ENCODE measurements at places on chromosomes 3 and 15.

DNA sequence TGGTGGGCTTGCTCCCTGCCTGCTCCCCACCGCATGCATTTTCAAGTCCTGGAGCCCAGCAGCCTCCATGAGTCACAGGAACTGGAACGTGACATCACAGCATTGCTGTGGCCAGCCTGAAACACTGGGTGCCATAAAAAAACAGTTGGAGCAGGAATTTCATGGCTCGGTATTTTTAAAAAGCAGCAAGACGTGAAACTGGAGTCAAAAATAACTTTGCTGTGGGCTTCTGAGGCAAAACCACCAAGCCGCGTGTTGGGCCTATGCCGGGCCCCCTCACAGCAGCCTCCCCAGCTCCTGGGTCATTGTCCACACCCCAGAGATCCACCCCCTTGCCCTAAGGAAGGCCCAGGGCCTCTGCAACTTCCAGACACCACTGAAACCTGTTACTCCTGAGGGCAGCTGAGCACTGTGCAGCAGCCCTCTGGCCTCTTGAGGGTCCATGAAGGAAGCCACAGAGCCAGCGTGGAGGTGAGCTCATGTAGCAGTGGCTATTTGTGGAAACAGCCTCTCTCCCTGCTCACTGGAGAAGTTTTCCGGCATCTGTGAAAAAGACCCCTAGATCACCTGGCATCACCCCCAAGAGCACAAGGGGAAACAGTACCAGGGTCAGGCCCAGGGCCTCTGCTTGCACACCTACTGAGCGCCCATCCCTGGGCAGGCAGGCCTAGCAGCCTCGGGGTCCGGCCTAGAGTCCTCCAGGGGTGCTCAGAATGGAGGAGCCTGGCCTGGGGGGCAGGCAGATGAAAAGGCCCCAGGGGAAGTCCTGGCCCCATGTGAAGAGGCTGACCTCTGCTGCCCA, 34.0 kb upstream of the DUSP7 start:
- no peak overlapping the region for H3K4me3 ChIP-seq
- no peaks in the 10 kb centered on the region for H3K4me1 ChIP-seq
- peaks cover 18% of the 10 kb centered on the region for H3K36me3 ChIP-seq
- H3K27ac ChIP-seq = no peak overlapping the region
- DNase-seq = no peak

GRCh38 chr3:184335661-184336546, 1.5 kb upstream of the FAM131A start:
- no peaks in the 10 kb centered on the region for H3K4me1 ChIP-seq
- H3K27me3 ChIP-seq = no peaks in the 10 kb centered on the region
- H3K4me3 ChIP-seq = peak overlapping the region; percentile 93
- DNase-seq = peak; percentile 92
- H3K36me3 ChIP-seq = peaks cover 42% of the 10 kb centered on the region

GRCh38 chr15:66882251-66883020, 180.4 kb downstream of the SMAD6 start:
- H3K36me3 ChIP-seq = peaks cover 6% of the 10 kb centered on the region
- DNase-seq = no peak
- H3K27me3 ChIP-seq = no peaks in the 10 kb centered on the region
- no peak overlapping the region for H3K27ac ChIP-seq
- no peak overlapping the region for H3K4me3 ChIP-seq
- no peaks in the 10 kb centered on the region for H3K4me1 ChIP-seq

DNA sequence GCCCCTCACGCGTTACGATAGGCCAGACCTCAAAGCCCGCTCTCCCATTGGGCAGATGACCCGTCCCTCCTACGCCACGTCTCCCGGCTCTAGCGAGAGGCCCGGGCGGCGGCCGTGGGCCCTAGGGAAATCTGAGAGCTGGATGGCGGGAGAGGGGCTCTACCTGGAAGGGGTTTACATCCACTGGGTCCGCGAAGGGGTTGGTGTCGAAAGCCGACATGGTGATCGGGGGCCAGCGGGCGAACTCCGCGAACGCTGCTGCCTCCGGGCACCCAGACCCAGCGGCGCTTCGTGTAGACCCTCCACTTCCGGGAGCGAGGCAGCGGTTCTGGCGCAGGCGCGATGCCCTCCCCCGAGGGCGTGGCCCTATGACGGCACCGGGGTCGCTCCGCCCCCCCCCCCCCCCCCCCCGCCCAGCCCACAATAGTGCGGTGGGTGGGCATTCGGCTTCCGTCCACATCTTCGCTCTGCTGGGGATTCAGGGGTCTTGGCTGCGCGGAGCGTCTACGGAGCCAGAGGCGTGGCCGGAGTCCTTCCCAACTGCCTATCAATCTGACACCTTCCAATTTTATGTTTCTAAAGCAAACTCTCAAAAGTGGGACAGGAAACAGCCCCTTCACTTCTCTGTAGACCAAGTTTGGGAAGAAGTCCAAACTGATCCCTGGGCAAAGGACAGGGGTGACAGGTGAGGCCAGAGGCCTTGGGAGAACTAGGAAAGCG, at the start of gene SCAMP2:
TSS of gene SCAMP2 (minus strand) at position 330 of the 720 bp plus-strand sequence. CDS start at position 220, 110 bp downstream.
- H3K27me3 ChIP-seq = no peaks in the 10 kb centered on the region
- peak within 1 kb of the TSS; percentile 92 for H3K4me3 ChIP-seq
- DNase-seq = peak; percentile 98
- no peaks in the 10 kb centered on the region for H3K4me1 ChIP-seq
- no peak within 1 kb of the TSS for H3K27ac ChIP-seq

GRCh38 chr3:15976524-15976923, 178.7 kb upstream of the ANKRD28 start:
- H3K4me1 ChIP-seq = no peaks in the 10 kb centered on the region
- no peaks in the 10 kb centered on the region for H3K27me3 ChIP-seq
- no peak overlapping the region for H3K27ac ChIP-seq
- H3K36me3 ChIP-seq = no peaks in the 10 kb centered on the region
- no peak for DNase-seq
- H3K4me3 ChIP-seq = no peak overlapping the region

- H3K36me3 ChIP-seq = peaks cover 2% of the 10 kb centered on the region
- no peaks in the 10 kb centered on the region for H3K27me3 ChIP-seq
- H3K4me1 ChIP-seq = peaks cover 4% of the 10 kb centered on the region
- DNase-seq = peak; percentile 38
Measured at GRCh38 chr15:63210151-63211091, 21.0 kb downstream of the RAB8B start.

DNA sequence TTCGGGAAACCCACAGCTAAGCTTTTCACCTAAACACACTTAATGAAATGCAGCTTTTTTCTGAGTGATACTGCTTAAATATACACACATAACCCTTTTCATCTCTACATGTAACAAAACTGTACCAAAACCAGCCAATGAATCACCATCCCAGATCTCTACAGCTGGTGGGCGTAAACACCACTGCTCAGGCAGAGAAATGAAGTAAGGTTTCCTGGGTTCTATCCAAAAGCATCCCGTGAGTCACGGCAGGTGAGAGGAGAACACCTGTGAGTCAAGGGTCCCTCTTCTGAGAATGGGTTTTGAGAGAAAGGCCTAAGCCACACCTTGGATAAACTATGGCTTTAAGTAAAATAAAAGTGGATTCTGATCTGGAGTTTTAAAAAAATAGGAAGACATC, 2.6 kb downstream of the CLDN1 start:
- no peaks in the 10 kb centered on the region for H3K36me3 ChIP-seq
- H3K27ac ChIP-seq = no peak overlapping the region
- no peaks in the 10 kb centered on the region for H3K27me3 ChIP-seq
- DNase-seq = no peak
- H3K4me3 ChIP-seq = no peak overlapping the region
- peaks cover 3% of the 10 kb centered on the region for H3K4me1 ChIP-seq

GRCh38 chr3:13254028-13254951, 165.8 kb downstream of the NUP210 start:
- H3K27me3 ChIP-seq = no peaks in the 10 kb centered on the region
- H3K36me3 ChIP-seq = no peaks in the 10 kb centered on the region
- no peaks in the 10 kb centered on the region for H3K4me1 ChIP-seq

DNA sequence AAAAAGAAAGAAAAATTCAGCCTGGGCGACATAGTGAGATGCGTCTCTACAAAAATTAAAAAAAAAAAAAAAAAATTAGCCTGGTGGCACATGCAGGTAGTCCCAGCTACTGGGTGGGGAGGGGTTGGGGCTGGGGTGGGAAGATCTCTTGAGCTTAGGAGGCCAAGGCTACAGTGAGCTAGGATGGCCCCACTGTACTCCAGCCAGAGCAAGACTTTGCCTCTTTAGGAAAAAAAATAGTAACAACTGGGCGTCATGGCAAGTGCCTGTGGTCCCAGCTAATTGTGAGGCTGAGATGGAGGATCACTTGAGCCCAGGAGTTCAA, 23.9 kb upstream of the PPP4R2 start:
- no peaks in the 10 kb centered on the region for H3K27me3 ChIP-seq
- H3K36me3 ChIP-seq = no peaks in the 10 kb centered on the region
- no peak overlapping the region for H3K4me3 ChIP-seq
- no peaks in the 10 kb centered on the region for H3K4me1 ChIP-seq
- DNase-seq = no peak
- no peak overlapping the region for H3K27ac ChIP-seq

- DNase-seq = no peak
- no peak overlapping the region for H3K4me3 ChIP-seq
- peaks cover 72% of the 10 kb centered on the region for H3K36me3 ChIP-seq
- H3K4me1 ChIP-seq = no peaks in the 10 kb centered on the region
- no peaks in the 10 kb centered on the region for H3K27me3 ChIP-seq
- H3K27ac ChIP-seq = no peak overlapping the region
Measured at GRCh38 chr3:48269592-48269991, 28.7 kb downstream of the ZNF589 start.

DNA sequence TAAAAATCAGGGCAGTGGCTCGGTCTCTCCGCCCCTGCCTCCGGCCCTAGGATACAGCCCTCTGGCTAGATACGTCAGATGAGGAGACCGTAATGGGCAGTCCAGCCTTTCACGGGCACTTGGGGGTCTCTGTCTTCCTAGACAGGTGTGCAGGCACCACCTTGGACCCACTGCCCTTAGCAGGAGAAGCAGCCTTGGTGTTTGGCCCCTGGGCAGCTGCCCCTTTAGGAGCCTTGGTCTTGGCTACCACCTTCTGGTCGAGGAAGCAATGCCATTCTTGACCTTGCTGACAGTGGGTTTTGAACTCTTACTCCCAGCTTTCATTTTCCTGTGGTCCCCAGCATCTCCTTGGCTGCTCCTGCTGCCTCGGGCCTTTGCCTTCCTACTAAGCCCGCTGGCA, 149.7 kb upstream of the FRMD4B start:
- no peaks in the 10 kb centered on the region for H3K27me3 ChIP-seq
- no peaks in the 10 kb centered on the region for H3K4me1 ChIP-seq
- H3K36me3 ChIP-seq = no peaks in the 10 kb centered on the region
- H3K27ac ChIP-seq = no peak overlapping the region
- peak; percentile 30 for DNase-seq

DNA sequence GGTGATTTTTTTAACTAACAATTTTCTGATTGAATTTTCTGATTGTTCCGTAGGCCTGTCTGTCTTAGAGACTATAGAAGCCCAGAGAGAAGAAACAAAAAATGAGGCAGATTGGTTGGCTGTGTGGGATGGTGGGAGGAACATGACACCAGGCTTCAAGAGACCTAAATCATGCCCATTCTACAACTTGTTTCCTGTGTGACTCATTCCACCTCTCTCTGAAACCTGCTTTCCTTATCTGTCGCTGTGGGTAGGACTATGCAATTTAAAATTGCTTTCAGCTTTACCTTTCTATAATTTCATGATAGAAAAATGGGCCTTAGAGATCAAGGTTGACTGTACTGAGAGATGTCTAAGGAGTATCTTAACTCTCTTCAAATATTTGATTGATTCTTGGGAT, 44.5 kb downstream of the OXNAD1 start:
- H3K4me3 ChIP-seq = no peak overlapping the region
- H3K4me1 ChIP-seq = no peaks in the 10 kb centered on the region
- H3K27ac ChIP-seq = no peak overlapping the region
- peaks cover 10% of the 10 kb centered on the region for H3K36me3 ChIP-seq
- no peak for DNase-seq
- no peaks in the 10 kb centered on the region for H3K27me3 ChIP-seq

GRCh38 chr3:173467501-173467900, 70.0 kb downstream of the NLGN1 start:
- no peak for DNase-seq
- no peaks in the 10 kb centered on the region for H3K36me3 ChIP-seq
- H3K27ac ChIP-seq = no peak overlapping the region
- no peak overlapping the region for H3K4me3 ChIP-seq

GRCh38 chr3:31234145-31234544, 298.6 kb upstream of the STT3B start:
- H3K4me3 ChIP-seq = no peak overlapping the region
- no peak for DNase-seq
- H3K27ac ChIP-seq = no peak overlapping the region
- no peaks in the 10 kb centered on the region for H3K27me3 ChIP-seq
- H3K4me1 ChIP-seq = no peaks in the 10 kb centered on the region

GRCh38 chr15:75153087-75153486, 48.6 kb upstream of the C15orf39 start:
- H3K27ac ChIP-seq = no peak overlapping the region
- peaks cover 1% of the 10 kb centered on the region for H3K36me3 ChIP-seq
- DNase-seq = no peak
- no peak overlapping the region for H3K4me3 ChIP-seq
- no peaks in the 10 kb centered on the region for H3K4me1 ChIP-seq

GRCh38 chr3:73727117-73727821, 102.5 kb upstream of the PDZRN3 start:
- H3K4me3 ChIP-seq = no peak overlapping the region
- H3K27ac ChIP-seq = no peak overlapping the region

DNA sequence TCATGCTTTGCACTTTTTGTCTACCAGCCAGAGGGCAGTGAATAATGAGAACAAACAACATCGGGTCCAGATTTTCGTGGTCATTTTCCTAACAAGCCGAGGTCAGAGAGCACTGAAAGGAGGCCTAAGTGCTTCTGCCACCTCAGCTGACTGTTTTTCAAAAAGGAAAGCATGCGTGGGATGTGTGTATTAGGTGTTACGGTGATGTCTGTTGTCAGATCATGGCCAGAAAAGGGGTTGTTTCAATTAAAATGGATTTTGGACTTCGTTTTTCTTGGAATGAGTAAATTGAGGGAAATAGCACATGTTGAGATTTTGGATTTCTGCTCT, 99.5 kb downstream of the APBA2 start:
- H3K27ac ChIP-seq = no peak overlapping the region
- no peak overlapping the region for H3K4me3 ChIP-seq
- no peak for DNase-seq
- H3K27me3 ChIP-seq = no peaks in the 10 kb centered on the region

- H3K27ac ChIP-seq = no peak overlapping the region
- no peak overlapping the region for H3K4me3 ChIP-seq
Measured at GRCh38 chr3:14146381-14147065, 21.7 kb downstream of the TMEM43 start.

GRCh38 chr3:115098354-115099073, 48.6 kb downstream of the ZBTB20 start:
- H3K27ac ChIP-seq = no peak overlapping the region
- H3K4me3 ChIP-seq = no peak overlapping the region
- no peaks in the 10 kb centered on the region for H3K27me3 ChIP-seq
- no peaks in the 10 kb centered on the region for H3K36me3 ChIP-seq
- DNase-seq = no peak

- H3K4me3 ChIP-seq = no peak overlapping the region
- peaks cover 6% of the 10 kb centered on the region for H3K4me1 ChIP-seq
- no peak overlapping the region for H3K27ac ChIP-seq
- no peak for DNase-seq
Measured at GRCh38 chr3:196662033-196662432, 22.5 kb downstream of the NRROS start.

GRCh38 chr15:95857124-95857757, 473.3 kb upstream of the NR2F2 start:
- no peak overlapping the region for H3K4me3 ChIP-seq
- H3K36me3 ChIP-seq = no peaks in the 10 kb centered on the region
- no peaks in the 10 kb centered on the region for H3K27me3 ChIP-seq
- no peaks in the 10 kb centered on the region for H3K4me1 ChIP-seq
- H3K27ac ChIP-seq = no peak overlapping the region
